ENCODE measurements at places on chromosomes 2 and 18. TPM values are rescaled to one million over a fixed set of nuclear protein-coding genes. Genes with fewer than 3 reads are reported as not detected.

Gene PROKR1
- total RNA-seq, result not detected

Gene COL6A3
- total RNA-seq, result 7.9 TPM

Gene FTCDNL1
- 2.6 TPM for total RNA-seq

Gene DSG2
- 1.4 TPM for total RNA-seq

Gene ST8SIA5
- total RNA-seq, result 0.05 TPM

Gene FEV
- not detected for total RNA-seq

Gene GMPPA
- 52.0 TPM for total RNA-seq

Gene KIF1A
- total RNA-seq, result 0.97 TPM

Gene HSPE1
- total RNA-seq, result 301 TPM

Gene GYPC
- total RNA-seq, result 128 TPM

Gene MEIS1
- total RNA-seq, result not detected

Gene CNDP1
- 0.09 TPM for total RNA-seq

Gene ANO7
- total RNA-seq, result 4.3 TPM

Gene CCDC74B
- 0.94 TPM for total RNA-seq

Gene STPG4
- total RNA-seq, result not detected

Gene TTR
- not detected for total RNA-seq

Gene ABCB11
- total RNA-seq, result not detected

Gene CRYBA2
- total RNA-seq, result not detected

Gene MYCN
- not detected for total RNA-seq

Gene CCDC68
- not detected for total RNA-seq

Gene ANKMY1
- total RNA-seq, result 25.1 TPM
